LNCaP clone FGC (cell line): ENCODE measurements at places on chromosomes 1 and 21.

DNA sequence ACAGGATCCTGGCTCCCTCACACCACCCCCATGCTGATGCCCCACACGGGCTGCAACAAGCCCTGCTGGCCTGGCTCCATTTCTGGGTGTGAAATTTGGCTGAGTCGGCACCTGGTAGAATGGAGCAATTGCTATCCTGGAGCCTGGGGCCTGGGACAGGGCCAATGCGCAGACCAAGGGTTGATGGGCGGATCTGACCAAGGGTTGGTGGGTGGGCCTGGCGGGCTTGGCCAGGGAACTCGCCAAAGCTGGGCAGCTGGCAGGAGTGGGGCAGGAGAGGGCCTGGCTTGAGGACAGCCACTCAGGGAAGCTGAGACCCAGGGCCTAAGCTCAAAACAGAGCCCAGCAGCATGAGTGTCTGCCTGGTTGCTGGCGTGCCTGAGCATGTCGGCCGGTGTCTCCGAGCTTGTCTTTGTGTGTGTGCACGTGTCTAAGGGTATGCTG is 70.9 kb upstream of the POU3F1 start:
- DNase-seq, result no peak

DNA sequence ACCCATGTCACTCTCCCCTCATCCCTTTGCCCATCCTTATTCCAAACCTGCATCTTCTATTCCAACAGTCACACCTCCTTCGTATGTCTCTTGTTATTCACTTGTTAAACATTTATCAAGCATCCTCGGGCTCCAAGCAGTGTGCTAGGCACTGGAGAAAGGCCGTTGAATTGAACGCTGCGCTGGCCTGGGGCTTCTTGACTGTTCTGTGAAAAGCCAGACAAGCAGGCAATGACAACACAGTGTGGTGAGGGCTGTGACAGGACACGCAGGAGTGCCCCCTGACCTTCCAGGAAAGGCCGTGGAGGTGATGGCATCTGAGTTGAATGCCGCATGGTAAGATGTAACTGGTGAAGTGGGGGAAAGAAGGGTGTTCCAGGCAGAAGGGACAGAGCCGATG is 19.2 kb downstream of the ETV3 start:
- no peak for DNase-seq

DNA sequence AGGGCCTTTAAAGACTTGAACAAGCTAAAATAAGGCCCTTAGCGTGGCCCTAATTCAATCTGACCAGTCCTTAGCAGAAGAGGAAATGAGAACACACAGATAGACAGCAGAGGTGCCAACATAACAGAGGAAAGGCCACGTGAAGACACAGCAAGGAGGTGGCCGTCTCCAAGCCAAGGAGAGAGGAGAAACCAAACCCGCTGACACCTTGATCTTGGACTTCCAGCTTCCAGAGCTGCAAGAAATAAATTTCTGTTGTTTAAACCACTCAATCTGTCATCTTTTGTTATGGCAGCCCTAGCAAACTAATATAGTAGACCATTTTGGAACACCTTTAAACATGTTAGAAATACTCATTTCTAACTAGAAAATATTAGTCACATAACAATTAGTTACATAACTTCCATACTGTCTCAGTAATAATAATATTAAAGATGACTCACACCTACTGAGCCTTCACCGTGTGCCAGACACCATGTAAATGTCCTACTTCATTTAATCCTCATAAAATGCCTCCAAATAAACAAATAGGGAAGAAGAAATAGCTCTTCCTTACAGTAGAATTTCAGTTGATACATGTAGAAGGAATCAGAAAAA is 47.9 kb downstream of the S1PR1 start:
- DNase-seq, result no peak

- peak; percentile 37 for DNase-seq
Observed at GRCh38 chr21:17585875-17586450, 26.7 kb downstream of the BTG3 start.

DNA sequence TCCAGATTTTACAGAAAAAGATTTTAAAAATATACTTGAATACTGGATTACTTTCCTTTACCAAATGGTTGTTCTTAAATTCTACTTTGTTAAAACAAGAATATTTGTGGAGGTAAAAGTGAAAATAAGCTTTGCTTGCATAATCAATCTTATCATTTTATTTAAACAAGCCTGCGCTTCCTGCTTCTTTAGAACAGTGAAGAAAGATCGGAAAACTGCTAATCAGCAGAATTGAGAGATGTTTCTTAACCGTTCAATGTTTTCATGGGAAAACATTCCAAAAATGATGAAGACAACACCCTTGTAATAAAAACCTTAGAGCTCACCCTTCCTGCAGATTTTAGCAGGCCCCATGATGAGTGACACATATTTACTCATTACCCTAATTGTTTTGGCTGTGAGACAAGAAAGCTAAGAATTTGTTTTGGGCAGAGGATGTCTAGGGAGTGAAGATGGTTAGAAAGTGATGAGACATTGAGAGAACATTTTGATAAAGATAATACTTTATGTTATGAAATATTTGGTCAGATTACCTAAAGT is 72.6 kb downstream of the TPR start:
- DNase-seq, result no peak

GRCh38 chr1:46489638-46490405 is at the start of gene DMBX1:
Gene DMBX1, plus strand, starts transcription at chr1:46489836. Its CDS starts 17,175 bp downstream, at chr1:46507011.
- peak; percentile 22 for DNase-seq
